ENCODE measurements at places on chromosomes 4 and X.

- DNase-seq: no peak
These were observed 71.5 kb upstream of the MXD4 start for GRCh38 chr4:2333356-2333841.

DNA sequence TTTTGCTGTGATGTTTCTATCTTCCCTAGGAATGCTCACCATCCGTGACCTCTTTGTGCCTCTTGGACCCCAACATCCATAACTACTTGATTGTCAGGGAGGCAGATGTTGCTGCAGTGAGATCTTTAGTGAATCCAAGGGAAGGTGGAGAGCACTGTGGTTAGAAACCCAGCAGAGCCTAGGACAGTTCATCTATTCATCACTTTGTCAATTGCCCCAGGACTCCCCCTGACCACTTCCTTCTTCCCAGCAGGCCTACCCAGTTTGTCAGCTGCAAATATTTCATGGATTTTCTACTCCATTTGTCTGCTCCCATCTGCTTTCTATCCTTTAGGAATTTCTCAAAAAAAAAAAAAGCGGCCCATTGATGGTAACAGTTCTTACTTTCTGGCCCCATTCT is 942.8 kb downstream of the PCDH7 start:
- DNase-seq: no peak

GRCh38 chr4:22921936-22922335 is 229.2 kb downstream of the GBA3 start:
- DNase-seq: no peak

GRCh38 chrX:134368126-134368525 is 91.8 kb upstream of the HPRT1 start:
- DNase-seq: no peak

Data from NCI-H446 (cell line).